GM20000 (cell line): ENCODE measurements at places on chromosomes 7 and 10.

DNA sequence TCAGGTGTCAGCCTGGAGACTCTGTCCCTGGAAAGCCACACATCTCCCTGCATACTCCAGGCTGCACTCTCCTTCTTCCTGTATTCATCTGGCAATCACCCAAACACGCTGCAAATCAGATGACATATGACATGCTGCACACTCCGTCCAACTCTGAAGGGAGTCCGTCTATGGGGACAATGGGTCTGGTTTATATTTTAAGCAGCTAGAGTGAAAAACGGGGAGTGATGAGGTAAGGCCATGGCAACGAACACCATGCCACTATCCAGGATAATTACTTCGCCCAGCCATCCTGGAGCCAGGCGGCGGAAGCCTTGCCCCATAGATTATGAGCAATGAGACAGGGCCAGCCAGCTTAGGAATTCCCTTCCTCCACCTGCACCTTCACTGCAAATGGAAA is 140.1 kb downstream of the PLXNA4 start:
- DNase-seq = no peak

GRCh38 chr7:12291870-12292269 is 80.8 kb downstream of the TMEM106B start:
- peak; percentile 5 for DNase-seq

- no peak for DNase-seq
These were observed 86.5 kb downstream of the DNAJB6 start for GRCh38 chr7:157423348-157423747.

GRCh38 chr10:72251635-72252034 is 22.1 kb upstream of the DDIT4 start:
- no peak for DNase-seq

GRCh38 chr10:75009426-75009825 is 102.0 kb upstream of the SAMD8 start:
- no peak for DNase-seq

DNA sequence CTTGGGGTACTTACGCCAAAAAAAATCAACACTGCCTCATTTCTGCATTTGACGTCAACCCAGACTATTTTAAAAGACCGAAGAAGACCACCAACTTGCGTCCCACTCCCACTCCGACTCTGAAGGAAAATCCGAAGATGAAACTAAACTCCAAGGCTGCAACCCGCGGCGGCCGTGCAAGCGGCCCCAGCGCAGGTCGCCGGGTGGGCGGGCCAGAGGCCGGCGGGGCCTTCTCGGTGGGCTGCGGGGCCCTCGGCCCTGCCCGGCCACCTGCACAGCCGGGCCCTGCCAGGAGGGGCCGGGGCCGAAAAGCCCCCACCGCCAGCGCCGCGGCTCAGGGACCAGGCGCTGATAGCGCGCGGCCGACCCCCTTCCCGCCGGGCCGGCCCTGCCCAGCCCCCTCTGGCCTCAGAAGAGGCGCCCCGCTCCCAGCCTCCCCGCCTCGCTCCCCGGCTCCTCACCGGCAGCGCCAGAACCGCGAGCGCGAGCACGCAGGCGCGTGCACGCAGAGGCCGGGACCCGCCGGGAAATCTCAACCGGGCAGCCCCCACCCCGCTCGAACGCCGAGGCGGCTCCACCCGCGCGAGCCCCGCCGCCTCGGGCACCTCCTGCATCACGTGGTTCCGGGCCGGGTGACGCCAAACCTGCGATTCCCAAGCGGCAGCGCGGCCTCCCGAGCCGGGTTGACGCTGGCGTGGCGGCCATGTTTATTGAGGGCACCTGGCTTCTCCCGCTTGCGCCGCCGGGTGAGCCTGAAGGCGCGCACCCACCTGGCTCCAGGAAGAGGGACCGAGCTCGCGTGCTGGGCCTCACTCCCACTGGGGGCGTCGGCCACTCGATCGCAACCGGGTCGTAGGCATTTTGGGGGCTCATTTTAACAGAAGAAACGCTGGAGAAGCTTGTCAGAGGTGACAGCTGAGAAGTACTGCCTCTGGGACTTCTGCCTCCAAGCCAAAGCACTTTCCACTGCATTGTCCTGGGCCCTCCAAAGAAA is at the start of gene C7orf25:
TSS of gene C7orf25 (minus strand) at position 617 of the 994 bp plus-strand sequence. CDS start 1,170 bp downstream, outside the sequence.
- DNase-seq = peak; percentile 95

- no peak for DNase-seq
These were observed 87.6 kb upstream of the GNAI1 start for GRCh38 chr7:80047032-80047431.

DNA sequence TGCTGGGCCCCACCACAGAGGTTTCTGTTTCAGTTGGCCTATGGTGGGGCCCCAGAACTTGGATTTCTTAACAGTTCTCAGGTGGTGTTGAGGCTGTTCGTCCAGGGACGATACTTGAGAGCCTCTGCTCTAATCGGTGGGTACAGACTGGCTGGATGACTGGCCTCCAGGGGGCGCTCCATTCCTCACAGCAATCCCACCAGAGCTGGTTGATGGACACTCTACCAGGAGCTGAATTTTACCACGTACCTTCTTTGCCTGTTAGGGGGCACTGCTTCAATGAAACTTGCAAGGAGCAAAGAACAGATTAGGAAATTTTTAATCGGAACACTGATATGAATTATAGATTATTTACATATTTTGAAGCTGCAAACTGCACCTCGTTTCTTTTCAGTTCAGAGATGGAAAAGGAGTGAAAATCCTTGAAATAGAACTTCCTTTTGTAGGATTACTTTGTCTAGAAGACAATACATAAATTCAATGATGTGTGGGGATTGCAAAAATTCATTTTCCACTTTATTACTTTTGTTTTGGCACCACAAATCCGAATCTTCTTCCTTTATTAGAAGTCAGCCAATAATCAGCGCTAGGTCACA is 44.8 kb downstream of the KBTBD2 start:
- DNase-seq = peak; percentile 69

DNA sequence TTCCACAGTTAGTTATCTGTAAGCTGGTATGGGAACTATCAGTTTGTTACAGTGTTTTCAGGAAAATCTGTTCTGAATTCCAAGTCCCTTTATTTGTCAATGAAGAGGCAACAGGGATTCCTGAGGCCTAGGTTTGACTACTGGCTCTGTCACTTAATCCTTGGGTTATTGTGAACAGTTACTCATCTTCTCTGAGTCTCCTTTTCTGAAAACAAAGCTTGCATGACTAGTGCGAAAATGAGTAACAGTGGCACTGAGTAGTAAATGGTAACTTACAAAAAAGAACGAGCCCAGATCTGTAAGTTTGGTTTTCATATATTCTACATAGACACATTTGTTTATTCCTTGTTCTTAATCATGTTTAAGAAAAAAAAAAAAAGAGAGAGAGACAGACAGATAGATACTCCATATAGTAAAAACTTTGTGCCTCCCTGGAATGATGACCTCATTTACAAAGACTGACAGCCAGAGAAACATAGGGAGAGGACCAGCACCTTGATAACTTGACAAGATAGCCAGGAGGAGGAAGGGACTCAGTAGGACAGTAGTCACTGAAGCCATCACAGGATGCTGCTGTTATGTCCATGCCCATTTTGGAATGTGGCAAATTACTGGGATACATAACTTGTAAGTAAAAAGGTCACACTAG is 1.9 kb downstream of the MRPS33 start:
- DNase-seq = no peak

DNA sequence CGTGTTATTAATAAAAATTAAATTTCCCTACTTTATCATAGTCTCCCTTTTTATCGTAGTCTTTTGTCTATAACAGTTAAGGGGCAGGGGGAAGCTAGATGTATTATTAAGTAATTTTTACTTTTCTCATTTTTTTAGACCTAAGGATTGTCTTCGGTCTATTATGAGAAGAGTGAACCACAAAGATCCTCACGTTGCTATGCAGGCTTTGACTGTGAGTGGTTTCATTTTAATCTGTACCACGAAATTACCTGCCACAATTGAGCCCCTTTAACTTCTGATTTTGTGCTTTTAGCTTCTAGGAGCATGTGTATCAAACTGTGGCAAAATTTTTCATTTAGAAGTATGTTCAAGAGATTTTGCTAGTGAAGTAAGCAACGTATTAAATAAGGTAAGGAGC is 40.6 kb downstream of the STAM start:
- DNase-seq = peak; percentile 27

GRCh38 chr7:42479816-42480633 is 243.0 kb upstream of the GLI3 start:
- DNase-seq = no peak

- DNase-seq = no peak
These were observed 85.8 kb downstream of the TNS3 start for GRCh38 chr7:47496056-47496665.

DNA sequence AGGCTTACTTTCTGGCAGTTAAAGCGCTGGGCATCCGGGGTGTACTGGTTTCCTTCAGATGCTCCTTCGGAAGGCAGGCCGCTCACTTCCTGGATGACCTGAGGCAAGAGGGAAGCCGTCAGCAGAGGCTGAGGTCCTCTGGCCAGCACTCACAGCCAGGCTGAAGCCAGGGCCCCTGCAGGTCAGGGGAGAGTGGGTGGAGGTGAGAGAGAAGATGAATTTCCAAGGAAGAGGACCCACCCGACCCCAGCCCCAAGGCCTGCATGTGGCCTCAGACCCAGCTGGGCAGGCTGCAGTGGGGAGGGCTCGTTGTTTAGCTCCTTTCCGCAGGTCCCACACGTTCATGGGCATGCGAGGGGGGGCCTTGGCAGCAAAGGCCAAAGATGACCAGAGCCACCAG is 71.3 kb downstream of the VWA2 start:
- no peak for DNase-seq

- no peak for DNase-seq
These were observed 650.4 kb downstream of the SDK1 start for GRCh38 chr7:3951316-3952055.

DNA sequence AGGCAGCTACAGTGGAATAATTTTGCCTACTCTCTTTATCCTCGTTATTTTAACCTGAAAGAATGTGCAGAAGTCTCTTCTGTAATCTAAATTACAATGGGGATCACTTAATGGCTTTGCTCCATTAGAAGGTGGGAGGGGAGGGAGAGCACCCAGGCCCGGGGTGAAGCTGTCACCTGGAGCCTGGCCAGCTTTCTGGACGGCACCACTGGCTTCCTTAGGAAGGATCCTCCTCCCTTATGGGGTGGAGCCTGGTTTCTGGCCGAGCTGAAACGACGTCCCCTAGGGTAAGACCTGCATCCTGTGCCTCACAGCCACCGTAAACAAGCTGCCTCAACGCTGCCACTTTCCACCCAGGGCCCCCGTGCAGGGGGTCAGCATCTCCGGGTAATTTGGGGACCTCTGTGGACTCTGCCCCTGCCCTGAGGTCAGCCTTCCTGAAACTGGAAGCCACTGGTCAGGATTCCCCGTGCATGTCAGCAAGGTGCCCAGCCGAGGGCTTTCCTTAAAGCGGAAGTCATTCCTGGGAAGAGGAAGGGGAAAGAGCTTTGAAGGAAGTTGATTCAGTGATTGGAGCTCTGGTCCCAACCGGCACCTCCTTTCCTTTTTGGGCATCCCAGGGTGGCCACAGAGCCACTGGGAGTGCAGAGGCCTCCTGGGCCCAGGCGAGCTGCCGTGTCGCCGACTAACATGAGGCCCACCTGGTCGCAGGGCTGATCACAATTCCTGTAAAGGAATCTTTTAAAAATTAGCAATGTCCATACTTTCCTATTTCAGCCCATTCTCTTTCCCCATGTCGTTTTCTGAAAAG is 569.1 kb downstream of the DNAJB6 start:
- no peak for DNase-seq

DNA sequence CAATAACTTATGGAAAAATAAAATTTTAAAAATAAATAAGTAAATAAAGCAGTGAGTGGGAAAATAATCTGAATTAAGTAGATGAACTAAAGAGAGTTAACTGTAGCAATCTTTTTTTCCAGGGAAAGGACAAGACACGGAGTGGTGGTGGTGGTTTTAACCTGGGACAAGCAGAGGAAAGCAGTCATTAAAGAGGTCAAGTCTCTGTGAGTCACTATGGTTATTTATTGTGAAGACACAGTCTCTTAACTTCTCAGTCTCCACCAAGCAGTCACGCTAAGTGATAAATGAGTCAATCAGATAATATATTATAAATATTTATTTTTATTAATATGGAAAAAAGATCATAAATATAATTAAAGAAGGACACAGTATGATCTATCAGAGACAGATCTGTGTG is 228.1 kb upstream of the MEOX2 start:
- no peak for DNase-seq

DNA sequence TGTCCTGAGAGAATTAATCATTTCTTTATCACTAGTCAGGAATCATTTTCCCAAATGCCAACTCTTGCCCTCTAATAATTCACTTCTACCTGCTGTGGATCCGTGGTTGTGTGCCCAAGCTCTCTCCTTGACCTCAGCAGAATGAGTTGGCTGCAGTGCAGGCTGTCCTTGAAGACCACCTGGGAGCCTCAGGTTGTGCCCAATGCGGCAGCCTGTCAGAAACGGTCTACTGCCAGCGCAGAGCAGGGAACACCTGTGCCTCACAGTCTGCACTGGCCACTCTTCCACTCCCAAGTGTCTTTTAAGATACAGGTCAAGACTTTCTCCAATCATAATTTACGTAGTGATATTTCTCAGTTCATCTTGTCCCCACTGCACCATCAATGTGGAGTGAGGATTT is 246.0 kb upstream of the PHF14 start:
- DNase-seq = no peak

- no peak for DNase-seq
These were observed 158.6 kb downstream of the SNX13 start for GRCh38 chr7:17781491-17782215.

GRCh38 chr7:101813402-101814019 is 3.9 kb upstream of the CUX1 start:
- no peak for DNase-seq

DNA sequence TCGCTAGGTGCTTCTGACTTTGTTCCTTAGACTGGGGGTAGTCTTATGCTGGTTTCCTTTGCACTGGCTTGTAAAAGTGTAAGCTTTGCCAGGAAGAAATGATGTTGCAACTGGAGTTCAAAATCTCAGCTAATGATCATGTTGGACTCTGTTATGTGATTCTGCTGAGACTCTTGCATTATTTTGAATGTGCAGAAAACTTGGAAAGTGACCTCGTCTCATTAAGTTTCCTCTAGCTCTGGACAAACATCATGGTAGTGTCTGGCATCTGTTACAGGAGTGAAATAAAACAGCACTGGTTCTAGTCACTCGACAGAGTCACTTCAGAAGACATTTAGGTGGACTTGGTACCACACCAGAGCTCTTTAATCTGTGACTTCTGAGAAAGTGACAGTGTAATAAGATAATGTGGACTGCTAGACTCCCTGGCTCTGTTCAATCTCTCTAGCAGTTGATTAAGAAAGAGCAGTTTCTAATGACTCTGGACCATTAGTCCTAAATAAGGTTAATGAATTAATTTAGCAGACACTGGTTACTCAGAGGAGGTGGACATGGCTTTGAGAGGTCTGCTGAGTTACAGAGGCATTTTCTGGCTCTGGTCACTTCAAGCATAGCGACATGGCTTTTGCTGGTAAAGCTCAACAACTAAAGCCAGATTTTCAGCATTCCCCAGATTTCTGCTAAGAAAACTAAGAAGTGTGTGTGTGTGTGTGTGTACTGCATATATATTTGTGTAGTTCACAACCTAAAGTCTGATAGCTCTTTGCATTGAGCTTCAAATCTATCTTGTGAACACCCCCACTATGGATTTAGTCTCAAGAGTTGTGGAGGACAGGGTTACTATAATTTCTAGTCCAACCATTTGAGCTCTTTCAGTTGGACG is 2.0 kb downstream of the NRP1 start:
- DNase-seq = no peak
